ENCODE measurements at places on chromosomes 5 and 9.

DNA sequence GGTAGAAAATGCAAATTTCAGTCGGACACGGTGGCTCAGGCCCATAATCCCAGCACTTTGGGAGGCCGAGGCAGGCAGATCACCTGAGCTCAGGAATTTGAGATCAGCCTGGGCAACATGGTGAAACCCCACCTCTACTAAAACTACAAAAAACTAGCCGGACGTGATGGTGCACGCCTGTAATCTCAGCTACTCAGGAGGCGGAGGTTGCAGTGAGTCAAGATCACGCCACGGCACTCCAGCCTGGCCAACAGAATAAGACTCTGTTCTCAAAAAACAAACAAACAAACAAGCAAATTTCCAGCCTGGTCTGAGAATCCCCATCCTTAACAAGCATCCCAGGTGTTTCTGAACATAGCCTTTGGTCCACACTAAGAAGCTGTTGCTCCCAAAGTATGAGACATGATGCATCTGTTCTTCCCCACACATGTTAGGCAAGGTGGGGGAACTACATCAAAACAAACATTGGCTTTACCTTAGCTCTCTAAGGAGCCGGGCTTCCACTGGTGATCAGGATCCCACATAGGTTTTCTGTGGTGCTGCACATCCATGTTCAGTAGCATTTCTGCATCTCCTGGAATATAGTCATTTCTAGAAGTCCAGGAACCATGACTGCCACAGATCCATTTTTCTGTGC, 92.5 kb upstream of the DMRT1 start:
- no peak for DNase-seq

- no peak for DNase-seq
Measured at GRCh38 chr5:6716629-6717149, 3.5 kb downstream of the TENT4A start.

DNA sequence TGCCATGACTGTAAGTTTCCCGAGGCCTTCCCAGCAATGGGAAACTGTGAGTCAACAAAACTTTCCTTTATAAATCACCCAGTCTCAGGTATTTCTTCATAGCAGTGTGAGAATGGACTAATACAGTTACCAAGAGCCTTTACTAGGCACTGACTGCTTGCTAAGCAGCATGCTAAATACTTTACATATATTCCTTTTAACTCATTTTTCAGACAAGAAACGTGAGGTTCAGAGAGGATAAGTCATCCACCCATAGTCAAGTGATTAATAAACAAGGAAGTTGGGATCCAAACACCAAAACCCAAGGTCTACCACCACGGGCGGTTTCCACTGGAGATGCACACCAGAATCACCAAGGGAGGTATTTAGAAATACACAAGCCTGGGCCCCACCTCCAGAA, 50.8 kb downstream of the GABBR2 start:
- no peak for DNase-seq

- no peak for DNase-seq
Measured at GRCh38 chr5:119166026-119166425, 95.1 kb downstream of the DMXL1 start.

DNA sequence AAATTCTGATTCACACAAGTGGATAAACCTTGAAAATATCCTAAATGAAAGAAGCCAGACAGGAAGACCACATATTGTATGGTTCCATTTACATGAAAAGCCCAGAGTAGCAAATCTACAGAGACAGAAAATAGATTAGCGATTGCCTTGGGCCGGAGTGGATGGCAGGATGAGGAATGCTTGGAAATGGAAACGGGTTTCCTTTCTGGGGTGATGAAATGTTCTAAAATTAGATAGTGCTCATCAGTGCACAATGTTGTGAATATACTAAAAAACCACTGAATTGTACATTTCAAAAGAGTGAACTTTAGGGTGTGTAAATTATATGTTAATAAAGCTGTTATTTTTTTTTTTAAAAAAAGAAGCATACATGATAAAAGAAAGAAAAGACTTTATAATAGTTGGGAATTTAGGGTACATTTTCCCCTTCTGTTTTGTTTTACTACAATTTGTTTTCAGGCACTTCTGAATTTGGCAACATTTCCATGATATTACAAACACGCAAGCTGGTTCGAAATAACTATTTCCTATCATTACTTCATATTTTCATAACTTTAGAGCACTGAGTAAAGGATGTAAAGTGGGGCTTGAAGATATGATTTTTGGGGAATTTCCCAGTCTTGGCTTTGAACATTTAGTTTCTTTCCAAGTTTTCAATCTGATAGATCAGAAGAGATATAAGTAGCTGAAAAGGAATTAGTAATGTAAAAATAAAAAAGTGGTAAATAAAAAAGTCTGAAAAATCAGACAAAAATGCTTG, 23.9 kb downstream of the SLC35A4 start:
- no peak for DNase-seq

All from stimulated activated CD8-positive, alpha-beta memory T cell treated with anti-CD3 and anti-CD28 coated beads, Interleukin-2, amount 100 ng/mL, for 1 hour (primary cell).